ENCODE measurements at places on chromosomes 13 and 19.

DNA sequence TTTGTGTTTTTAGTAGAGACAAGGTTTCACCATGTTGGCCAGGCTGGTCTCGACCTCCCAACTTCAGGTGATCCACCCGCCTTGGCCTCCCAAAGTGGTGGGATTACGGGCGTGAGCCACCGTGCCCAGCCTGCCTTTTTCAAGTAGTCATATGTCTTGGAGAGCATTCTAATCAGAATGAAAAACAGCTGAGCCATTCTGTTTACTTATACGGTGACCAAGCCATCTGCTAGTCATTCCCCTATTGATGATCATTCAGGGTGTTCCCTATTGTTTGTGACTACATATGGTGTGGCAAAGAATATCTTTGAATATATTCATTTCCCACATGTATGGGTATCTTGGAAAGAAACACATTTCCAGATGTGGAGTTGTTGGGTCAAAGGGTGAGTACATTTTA, 17.2 kb downstream of the BLOC1S3 start:
- no peak for DNase-seq

DNA sequence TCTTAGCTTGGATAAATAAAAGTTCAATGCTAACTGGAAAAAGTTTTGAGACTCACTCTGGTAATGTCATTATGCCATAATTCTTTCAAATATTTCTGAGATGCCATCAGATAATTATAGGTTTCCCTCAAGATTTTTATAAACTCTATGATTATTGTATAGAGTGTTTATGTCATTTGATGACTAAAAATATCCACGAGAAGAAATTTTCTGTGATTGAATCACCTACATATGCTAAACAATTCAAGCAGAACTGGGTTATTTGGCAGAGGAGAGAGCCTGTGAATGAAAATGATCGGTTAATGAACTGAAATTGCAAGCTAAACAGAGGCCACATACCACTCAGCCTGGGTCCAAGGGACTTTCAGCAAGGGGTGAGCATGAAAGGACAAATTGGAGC, 92.6 kb upstream of the TSC22D1 start:
- no peak for DNase-seq

- no peak for DNase-seq
Observed at GRCh38 chr13:31904941-31905824, 126.4 kb upstream of the FRY start.

DNA sequence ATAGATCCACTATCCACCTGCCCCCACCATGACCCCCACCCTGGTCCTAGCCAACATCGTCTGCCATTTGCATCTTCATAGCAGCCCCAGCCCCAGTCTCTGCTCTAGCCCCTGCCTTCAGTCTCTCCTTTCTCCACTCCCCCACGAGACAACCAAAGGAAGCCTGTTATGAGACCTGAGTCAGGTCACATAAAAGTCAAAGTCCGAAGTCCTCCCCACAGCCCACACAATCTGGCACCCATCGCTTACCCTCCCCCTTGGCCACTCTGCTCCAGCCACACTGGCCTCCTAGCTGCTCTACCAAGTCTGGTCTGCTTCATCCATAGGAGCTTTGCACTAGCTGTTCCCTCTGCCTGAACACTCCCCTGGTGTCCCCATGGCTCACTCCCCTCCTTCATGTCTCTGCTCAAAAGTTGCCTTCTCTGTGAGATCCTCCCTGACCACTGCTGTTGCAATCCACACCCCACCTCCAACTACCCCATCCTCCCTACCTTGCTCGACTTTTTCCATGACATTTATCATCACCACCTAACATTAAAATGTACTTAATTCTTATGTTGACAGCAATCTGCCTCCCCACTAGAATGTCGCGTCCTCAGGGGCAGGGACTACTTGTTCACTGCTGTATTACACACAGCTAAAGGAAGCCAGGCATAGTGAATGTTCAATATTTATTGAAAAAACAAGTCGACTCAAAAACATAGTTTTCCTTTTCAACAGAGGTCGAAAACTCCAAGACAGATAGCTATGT, 1.2 kb upstream of the PLEKHG2 start:
- DNase-seq = no peak

DNA sequence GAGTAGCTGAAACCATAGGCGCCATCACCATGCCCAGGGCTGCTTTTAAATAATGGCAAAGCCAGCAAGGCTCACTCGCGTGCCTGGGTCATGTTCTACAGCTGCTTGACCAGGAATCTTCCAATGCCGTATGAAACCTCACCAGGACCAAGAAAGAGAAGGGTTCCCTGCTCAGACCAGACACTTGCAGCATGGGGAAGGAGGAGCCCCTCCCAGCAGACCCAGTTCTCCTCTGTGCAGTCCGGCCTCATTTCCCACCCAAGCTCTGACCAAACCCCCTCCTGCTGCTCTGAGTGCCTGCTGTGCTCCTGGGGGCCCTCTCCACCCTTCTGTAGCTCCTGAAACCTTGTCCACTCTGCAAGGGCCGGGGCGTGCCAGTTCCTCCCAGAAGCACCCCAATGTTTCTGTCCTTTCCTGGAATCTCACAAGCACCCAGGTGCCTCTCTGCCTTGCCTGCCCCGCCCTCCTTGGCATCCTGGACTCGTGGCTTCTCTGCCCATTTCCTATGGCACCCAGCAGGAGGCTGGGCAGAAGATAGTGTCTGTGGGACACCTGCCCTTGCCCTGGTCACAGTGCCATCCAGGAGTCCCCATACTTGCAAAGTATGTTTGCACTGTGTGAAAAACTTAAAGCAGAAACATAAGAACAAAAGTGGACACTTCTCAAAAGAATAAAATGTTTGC, 6.8 kb upstream of the SLC7A9 start:
- no peak for DNase-seq

GRCh38 chr19:39599116-39599515, 3.2 kb upstream of the LGALS13 start:
- DNase-seq = peak; percentile 77

DNA sequence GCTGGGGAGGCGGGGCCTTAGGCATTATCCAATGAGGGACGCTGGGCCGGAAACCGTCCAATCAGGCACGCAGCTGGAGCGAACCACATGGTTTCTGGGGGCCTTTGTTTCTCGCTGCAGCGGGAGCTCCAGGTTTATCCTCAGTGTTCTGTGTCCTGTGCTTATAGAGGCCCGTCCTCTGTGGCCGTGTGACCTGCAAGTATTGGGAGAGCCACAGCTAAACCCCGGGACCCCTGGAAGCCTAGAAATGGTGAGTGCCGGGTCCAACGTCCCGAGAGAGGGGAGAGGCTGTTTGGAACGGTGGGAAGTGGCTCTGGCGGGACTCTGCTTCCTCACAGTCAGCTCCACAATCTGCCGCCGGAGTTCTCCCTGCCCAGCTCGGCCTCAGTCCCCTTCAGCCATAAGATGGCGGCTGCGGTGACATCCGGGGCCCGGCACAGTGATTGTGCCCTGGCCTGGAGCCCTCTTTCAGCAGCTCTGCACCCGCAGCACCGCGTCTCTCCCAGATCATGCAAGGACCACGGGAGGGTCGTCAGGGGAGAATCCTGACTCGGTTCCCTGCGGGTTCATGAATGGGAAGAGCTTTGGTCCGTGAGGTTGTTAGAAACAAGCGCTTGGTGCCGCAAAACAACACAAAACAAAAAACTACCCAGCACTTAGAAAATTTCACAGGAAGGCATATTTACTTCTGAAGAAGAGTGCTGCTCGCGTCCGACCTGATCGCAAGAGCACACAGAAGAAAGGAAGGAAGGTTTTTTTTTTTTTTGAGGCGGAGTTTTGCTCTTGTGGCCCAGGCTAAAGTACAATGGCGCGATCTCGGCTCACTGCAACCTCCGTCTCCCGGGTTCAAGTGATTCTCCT, at the start of gene ZNF253:
Gene ZNF253, plus strand, starts transcription at position 133 of the 861 bp plus-strand sequence. Its CDS starts 115 bp downstream, at position 248.
- DNase-seq = peak; percentile 99

DNA sequence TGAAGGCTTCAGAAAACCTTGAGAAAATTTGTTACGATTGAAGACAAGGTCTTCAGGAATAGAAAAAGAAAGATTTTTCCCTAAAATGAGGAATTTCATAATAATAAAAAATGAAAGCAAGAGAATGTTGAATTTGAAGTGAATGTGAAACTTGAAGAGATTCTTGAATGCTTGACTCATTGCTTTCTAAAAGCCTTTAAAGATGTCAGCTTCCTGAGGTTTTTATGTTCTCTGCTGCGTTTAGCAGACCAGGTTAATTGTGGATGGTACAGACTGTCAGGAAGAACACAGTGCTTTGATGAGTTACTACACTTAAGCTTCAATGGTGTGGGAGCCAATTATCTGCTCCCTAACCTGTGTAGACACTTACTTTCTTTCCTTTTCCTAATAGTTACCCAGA, 96.3 kb upstream of the FNDC3A start:
- no peak for DNase-seq

- no peak for DNase-seq
Observed at GRCh38 chr13:74773248-74773647, 639.0 kb upstream of the KLF12 start.

- DNase-seq = no peak
Observed at GRCh38 chr13:110826861-110827672, 87.8 kb downstream of the ANKRD10 start.

DNA sequence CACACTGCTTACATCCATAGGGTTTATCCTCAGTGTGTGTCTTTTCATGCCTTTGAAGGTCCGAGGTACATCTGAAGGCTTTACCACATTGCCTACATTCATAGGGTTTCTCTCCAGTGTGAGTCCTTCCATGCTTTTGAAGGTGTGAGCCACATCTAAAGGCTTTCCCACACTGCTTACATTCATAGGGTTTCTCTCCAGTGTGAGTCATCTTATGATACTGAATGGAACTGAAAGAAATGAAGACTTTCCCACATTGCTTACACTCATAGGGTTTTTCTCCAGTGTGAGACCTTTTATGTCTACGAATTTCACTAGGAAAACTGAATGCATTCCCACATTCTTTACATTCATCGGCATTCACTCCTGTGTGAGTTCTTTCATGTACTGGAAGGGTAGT, 7.1 kb downstream of the ZNF20 start:
- no peak for DNase-seq

GRCh38 chr19:49937750-49938381, 8.6 kb upstream of the NUP62 start:
- peak; percentile 93 for DNase-seq

DNA sequence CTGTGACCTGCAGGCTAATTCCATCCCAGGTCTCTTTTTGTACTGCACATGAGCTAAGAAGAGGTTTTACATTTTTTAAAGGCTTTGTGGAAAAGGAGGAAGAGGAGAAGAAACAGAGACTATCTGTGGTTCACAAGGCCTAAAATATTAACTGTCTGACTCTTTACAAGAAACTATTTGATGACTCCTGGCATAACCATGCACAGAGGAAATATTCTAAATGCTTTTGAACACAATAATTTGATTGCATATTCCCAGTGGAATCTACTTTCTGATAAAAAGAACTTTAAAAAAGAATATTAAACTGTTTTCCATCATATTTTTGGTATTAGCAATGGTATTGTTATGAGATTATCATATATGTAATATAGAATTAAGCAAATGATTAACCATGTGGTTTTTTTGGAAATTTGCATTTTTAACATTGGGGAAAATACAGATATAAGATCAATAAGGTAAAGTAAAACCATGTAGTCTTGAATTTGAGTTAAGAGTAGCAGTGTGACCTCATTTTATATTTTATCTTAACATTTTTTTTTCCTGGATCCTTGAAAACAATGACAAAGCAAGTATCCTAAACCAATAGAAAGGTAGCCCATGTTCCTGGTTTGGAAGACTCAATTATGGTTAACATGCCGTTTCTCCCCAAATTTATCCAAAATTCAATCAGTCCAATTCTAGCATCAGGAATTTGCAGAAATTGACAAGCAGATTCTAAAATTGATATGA, 251.0 kb downstream of the UQCRFS1 start:
- DNase-seq = no peak

DNA sequence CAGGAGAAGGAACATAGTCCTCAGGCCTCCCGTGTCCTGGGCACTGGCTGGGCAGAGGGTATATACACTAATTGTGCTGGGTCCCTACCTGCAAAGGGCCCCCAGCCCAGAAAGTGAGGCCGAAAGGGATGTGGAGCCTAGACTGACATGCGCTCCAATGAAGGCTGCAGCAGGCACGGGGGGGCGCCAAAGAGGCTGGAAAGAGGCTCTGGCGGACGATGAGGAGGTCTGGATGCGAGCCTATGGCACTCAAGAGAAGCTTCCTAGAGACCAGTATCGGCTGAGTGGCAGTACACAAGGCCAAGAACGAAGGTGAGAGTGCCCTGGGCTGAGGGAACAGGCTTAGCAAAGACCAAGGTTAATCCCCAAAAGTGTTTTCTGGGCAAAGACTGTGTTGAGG, 16.6 kb downstream of the VRK3 start:
- DNase-seq = peak; percentile 50

GRCh38 chr13:70812481-70812880, 704.2 kb upstream of the KLHL1 start:
- DNase-seq = no peak

DNA sequence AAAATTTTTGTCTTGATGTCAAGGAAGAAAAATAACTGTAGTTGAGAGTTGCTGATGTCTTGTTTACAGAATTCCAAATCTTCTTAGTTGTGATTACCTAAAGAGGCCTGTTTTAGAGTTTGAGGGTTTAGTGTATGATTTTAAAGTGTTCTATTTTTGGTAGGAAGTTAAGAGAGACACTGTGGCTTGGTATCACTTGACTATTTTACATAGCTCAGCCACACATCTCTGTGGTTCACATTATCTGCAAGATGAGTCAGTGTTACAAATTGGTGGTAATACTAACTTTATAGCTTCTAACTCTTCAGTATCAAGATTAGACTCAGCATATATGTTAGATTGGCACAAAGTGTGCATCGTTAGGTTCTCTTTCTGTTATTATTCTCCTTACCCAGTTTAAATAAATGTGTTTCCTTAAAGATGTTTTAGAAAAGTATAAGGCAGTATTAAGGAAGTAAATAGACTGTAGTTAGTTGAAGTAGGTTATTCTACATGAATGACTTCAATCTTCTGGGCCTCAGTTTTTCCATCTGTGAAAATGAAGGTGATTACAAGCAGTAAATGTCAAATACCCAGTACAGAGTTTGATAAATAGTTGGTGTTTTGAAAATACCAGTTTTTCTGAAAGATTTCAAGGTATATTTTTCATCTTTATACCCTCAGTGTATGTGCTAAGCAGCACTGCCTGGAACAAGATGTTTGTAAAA, 33.4 kb downstream of the COG6 start:
- no peak for DNase-seq

DNA sequence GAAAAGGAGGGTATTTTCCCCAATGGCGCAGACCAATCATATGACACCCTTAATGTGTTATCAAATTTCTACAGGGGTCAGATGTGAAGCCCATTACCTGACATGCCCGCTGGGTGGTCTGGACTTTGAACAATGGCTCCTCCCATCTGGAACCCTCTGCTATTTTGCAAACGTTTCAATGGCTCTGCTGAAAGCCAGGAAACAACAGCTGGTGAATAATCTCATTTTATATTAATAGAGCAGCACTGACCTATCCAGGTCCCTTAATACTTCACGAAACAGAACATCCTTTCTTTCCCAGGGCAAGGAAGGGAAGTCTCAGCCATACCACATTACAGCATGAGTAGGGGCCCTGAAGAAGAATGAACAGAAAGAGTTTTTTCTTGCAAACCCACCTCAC, 20.3 kb upstream of the KPNA3 start:
- DNase-seq = no peak

GRCh38 chr19:55492362-55492944, 4.2 kb downstream of the SSC5D start:
- no peak for DNase-seq

GRCh38 chr19:18023622-18024251, 15.8 kb downstream of the ARRDC2 start:
- no peak for DNase-seq
